ENCODE measurements at places on chromosomes 1 and 21.

GRCh38 chr21:41634858-41635257, 126.9 kb upstream of the TMPRSS2 start:
- DNase-seq: no peak

- DNase-seq: no peak
Measured at GRCh38 chr1:25137521-25138395, 94.5 kb downstream of the SYF2 start.

DNA sequence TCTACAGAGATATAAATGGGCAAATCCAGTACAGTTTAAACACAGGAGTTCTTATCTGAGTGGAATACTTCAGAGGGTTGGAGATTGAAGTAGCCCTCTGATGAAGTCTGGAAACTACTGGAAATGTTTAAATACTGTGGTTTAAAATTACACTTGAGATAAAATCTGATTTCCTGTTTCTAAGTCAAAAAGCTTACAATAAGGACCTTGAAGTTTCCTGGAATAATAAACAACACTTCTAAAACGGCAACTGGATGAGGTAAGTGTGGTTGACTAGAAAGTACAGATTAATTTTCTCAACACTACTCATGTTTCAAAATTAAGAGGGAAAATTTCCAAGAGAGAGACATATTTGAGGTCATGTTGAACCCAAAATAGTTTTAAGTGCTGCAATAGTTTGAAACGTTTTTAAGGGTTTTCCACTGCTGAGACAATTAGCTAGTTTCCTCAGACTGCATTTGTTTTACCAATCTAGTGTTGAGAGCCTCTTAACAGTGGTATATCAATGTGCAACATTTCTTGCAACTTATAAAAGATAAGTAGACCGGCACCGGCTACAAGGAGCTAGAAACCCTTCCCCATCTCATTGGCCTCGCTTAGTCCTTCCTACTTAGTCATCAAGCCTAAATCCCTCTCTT, 27.4 kb downstream of the KCNA3 start:
- DNase-seq: no peak

- no peak for DNase-seq
Measured at GRCh38 chr1:201190005-201190404, 619 bp upstream of the IGFN1 start.

- DNase-seq: no peak
Measured at GRCh38 chr1:43292216-43292615, 6.8 kb upstream of the C1orf210 start.

DNA sequence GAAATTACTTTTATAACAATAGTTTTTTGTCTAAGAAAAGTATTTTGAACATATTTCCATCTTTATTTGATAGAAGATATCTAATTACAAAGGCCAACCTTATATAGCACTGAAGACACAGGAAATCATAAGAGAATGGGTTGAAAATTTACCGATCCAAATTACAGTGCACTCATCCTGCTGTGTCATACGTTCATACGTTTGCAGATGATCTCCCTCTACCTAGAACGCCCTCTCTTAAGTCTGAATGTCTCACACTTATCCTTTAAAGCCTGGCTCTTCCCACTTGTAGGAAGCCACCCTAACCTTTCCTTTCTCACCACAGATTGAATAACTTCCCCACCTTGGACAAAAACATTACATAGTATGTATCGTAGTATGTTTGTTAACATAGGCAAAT, 9.3 kb downstream of the ASH1L start:
- no peak for DNase-seq

DNA sequence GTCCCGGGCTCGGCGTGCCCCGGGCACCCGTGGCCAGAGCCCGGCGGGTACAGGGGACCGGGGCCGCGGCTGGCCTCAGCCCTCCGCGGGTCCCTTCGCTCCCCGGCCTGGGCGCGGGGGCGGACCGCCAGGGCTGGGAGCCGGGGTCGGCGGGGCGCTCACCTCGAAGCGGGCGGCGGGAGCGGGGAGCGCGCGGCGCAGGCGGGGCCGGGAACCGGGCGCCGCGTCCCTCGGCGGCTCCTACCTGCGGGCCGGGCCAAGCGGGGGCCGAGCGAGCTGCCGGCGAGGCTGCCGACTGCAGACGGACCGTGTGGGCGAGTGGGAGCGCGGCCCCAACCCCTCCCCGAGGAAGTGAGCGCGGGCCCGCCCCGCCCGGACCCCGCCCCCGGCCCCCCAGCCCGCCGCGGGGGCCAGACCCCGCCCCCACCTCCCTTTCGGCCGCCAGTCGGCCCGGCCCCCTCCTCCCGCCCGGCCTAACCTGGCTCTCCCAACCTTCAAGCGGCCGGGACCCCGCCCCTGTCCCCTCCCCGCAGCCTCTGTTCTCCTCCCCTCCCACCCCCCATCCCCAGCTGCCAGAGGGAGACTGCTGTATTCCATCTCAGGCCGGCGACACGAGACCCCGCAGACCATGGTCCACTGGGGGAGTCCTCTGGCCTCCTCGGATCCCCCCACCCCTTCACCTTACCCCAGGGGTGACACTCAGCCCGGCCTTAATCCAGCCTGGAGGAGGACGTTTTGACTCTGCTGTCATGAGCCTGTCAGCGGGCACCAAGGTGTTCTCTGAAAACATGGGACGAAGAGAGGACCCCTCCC, at the start of gene FHL3:
FHL3 (minus strand) TSS at position 320 of the 813 bp plus-strand sequence. CDS start 6,102 bp downstream, outside the sequence.
- peak; percentile 52 for DNase-seq

DNA sequence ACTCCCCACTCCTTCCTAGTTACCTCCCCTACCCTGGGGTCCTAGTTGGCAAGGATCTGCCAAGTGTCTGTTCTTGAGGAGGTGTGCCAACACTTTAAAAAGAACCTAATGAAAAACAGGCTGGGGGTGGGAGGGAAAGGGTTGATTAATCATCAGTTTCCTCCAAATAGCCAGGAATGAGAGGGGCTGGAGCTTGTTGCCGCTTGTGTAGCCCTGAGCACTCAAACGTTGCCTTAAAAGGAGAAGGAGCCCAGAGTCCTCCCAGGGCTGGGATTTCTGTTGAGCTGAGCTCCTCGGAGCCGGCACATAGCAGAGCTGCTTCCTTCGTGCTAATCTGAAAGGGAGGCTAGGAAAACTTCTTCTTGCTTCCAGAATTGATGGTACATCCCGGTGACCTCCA, 15.9 kb downstream of the SHISA4 start:
- DNase-seq: no peak

DNA sequence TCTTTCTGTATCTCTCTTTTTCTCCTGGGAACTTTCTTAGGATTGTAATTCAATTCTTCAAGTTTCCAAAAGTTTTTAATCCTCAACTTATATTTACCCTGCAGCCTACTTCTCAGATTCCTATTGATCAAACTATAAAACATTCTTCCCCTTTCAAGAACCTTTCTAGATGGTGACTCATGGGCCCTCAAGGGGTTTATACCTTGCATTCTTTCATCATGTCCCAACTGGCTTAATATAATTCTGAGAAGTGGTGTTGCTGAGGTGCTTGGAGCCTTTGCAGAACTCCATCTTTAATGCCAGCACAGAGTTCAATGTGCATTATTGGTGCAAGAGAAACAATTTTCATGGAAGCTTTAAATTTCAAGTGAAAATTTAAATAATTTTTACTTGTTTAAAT, 273.4 kb downstream of the VAV3 start:
- DNase-seq: no peak

GRCh38 chr1:9688599-9688998, 37.1 kb downstream of the PIK3CD start:
- no peak for DNase-seq

DNA sequence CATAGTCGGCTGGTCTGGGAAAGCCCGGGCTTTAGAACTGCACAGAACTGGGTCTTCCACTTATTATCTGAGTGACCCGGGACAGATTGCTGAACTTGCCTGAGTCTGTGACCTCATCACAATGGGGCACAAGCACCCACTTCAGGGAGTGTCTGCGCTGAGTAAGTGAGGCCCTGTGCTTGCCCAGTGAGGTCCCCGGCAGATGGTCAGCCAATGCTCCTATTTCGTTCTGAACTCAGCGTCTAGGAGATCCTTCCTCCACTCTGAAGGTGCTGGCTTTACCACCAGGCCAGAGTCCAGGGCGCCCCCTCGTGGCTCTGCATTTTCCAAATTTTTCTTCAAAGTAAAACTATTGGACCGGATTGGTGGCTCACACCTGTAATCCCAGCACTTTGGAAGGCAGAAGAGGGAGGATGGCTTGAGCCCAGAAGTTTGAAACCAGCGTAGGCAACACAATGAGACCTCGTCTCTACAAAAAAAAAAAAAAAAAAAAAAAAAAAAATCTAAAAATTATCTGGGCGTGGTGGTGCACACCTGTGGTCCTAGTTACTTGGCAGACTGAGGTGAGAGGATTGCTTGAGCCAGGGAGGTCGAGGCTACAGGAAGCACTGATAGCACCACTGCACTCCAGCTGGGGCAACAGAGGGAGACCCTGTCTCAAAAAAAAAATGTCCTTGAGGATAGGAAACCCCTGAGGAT, 61.7 kb downstream of the FCRL5 start:
- DNase-seq: peak; percentile 15

DNA sequence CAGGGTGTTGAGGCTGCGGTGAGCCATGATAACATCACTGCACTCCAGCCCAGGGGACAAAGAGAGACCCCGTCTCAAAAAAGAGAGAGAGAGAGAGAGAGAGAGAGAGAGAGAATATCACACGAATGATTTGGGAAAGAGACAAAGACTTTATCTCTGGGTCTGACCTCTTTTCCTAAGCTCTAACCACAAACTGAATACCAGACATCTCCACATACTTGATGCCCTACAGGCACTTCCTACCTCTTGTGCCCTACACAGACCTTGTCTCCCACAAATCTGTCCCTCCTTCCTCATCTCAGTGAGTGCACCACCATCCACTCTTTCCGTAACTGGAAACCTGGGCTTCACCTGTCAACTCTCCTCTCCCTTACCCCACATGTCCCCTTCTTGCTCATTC, 27.0 kb upstream of the PTCH2 start:
- no peak for DNase-seq

GRCh38 chr21:43190951-43191350, 22.1 kb downstream of the CRYAA start:
- no peak for DNase-seq

GRCh38 chr1:226410958-226411357, 3.1 kb upstream of the PARP1 start:
- DNase-seq: no peak

- no peak for DNase-seq
Measured at GRCh38 chr1:62066713-62067112, 127.9 kb upstream of the L1TD1 start.

GRCh38 chr1:13775916-13776315, 75.9 kb downstream of the PRDM2 start:
- no peak for DNase-seq

All from stimulated activated CD8-positive, alpha-beta memory T cell treated with anti-CD3 and anti-CD28 coated beads, Interleukin-15, amount 100 ng/mL, for 48 hours (primary cell).